ENCODE measurements at places on chromosomes 7 and 10. TPM values are rescaled to one million over a fixed set of nuclear protein-coding genes. Genes with fewer than 3 reads are reported as not detected.

MACC1 gene
- 0.10 TPM for total RNA-seq

NPFFR1 gene
- not detected for total RNA-seq

TAS2R41 gene
- total RNA-seq: not detected

ZNF117 gene
- total RNA-seq: 3.3 TPM

CLRN3 gene
- not detected for total RNA-seq

CRYGN gene
- not detected for total RNA-seq

ERVW-1 gene
- total RNA-seq: not detected

GRCh38 chr7:46746695-46747687, 825.9 kb upstream of the IGFBP3 start:
- DNase-seq: no peak

- no peak for DNase-seq
Observed at GRCh38 chr10:46000538-46000937, 28.2 kb downstream of the TIMM23 start.

DNA sequence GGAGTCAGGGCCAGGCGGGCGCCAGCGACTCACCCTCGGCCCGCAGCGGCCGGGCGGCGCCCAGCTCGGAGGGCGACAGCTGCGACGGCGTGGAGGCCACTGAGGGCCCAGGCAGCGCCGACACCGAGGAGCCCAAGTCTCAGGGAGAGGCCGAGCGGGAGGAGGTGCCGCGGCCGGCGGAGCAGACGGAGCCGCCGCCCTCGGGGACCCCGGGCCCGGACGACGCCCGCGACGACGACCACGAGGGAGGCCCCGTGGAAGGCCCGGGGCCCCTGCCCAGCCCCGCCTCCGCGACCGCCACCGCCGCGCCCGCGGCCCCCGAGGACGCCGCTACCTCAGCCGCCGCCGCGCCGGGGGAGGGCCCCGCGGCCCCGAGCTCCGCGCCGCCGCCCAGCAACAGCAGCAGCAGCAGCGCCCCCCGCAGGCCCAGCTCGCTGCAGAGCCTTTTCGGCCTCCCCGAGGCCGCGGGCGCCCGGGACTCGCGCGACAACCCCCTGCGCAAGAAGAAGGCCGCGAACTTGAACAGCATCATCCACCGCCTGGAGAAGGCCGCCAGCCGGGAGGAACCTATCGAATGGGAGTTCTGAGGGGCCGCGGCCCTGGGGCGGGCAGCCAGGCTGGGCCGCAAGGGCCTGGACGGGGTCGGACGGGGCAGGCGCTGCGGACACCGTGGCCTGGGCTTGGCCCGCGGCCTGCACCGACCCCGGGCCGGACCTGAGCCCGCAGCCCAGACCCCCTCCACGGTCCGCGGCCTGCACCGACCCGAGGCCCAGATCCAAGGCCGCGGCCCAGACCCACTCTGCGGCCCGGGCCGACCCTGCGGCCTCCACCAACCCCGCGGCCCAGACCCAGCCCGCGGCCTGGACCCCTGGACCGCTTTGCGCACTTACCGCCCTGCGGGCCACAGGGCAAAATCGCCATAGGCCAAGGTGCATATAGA, 37.9 kb upstream of the SH2B2 start:
- no peak for DNase-seq

DNA sequence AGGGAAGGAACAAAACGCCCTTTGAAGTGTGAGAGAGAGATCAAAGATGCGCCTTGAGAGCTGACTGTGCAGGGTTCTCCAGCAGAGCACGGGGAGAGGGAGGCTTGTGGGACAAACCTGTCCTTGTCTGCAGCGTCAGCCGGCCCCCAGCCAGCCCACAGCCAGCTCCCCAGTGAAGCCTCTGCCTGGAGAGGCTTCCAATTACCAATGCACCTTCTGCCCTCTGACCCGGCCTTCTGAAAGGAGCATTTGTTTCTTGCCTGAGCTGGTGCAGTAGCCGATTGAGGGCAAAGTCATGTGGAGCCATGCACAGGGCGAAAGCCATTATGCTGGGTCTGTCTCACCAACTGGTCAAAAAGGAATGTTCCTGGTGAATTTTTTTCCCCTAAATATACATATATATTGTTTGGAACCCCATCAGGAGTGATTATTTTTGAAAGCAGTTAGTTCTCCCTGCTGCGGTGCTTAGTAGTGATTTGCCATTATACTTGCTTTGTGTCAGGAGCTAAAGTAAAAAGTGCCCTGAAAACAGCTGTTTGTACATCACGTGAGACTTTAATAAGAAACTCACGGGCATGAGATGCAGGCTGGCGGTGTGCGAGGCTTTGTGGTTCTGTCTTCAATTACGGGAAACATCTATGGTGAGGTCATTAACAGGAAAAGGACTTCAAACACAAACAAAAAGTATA, 268.6 kb downstream of the KLF6 start:
- peak; percentile 54 for DNase-seq

- peak; percentile 78 for DNase-seq
Observed at GRCh38 chr10:110498982-110499795, 1.5 kb downstream of the DUSP5 start.

- DNase-seq: no peak
Observed at GRCh38 chr7:140889645-140890044, 35.1 kb downstream of the BRAF start.
